OCI-M1 (cell line): ENCODE measurements at places on chromosomes 6 and 20.

GRCh38 chr20:17611540-17612286 is 41.8 kb downstream of the DSTN start:
- no peak for DNase-seq

- DNase-seq, result no peak
These were observed 111.2 kb downstream of the TAF4 start for GRCh38 chr20:61954276-61955021.

- no peak for DNase-seq
These were observed 2.5 kb downstream of the CLVS2 start for GRCh38 chr6:122998403-122998975.

GRCh38 chr6:28011722-28012121 is 54.7 kb downstream of the OR2B6 start:
- DNase-seq, result no peak

DNA sequence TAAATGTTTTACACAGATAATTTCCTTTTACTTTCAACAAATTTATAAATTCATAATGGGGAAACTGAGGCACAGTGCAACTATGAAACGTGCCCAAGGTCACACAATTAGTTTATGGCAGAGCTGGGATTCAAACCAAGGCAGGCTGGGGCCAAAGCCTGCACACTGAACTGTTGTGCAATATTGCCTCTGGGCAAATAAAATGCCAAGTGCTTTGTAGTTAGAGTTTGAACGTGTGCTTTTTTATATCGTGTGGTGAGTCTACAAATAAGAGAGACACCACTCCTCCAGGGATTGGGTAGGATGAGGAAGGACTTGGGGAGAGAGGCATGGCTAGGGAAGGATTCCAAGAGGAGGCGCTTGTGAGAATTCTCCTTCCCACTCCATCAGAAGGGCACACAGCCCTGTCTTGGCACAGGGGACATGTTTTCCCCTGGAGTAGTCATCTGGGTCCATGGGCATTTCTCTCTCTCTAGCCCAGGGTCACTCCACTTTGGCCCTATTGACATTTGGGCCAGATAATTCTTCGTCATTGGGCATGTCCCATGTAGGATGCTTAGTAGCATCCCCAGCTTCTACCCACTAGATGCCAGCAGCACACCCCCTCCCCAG is 2.8 kb upstream of the CDH22 start:
- DNase-seq, result no peak

DNA sequence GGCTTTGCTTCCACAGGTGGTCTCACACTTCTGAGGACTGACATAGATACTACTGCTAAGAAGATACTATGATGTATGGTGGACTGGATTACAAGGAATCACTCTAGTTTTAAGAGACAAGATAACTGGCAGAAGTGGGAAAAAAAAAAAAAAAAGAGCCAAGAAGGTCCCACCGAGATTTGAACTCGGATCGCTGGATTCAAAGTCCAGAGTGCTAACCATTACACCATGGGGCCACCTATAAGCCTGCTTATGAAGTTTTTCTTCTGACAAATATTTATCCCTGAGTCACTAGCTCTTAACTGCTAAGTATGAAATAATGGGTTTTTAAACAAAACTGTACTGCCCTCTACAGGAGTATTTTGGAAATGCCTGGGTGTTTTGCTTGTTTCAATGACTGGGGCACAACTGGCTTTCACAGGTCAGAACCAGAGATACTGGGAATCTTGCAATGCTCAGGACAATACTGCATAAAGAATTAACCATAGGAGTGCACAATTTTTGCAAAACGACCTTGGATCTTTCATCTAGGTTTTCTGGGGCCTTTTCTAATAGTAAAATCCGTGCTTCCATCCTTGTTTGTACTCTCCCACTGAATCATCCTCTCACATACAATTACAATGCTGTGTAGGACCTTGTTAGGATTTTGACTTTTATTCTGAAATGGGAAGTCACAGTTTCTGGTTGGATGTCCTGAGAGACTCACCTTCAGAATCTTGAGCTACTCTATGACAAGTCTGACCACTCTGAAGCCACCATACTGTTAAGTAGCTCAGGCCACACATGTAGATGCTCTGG is 116.3 kb downstream of the OR2B2 start:
- peak; percentile 99 for DNase-seq

DNA sequence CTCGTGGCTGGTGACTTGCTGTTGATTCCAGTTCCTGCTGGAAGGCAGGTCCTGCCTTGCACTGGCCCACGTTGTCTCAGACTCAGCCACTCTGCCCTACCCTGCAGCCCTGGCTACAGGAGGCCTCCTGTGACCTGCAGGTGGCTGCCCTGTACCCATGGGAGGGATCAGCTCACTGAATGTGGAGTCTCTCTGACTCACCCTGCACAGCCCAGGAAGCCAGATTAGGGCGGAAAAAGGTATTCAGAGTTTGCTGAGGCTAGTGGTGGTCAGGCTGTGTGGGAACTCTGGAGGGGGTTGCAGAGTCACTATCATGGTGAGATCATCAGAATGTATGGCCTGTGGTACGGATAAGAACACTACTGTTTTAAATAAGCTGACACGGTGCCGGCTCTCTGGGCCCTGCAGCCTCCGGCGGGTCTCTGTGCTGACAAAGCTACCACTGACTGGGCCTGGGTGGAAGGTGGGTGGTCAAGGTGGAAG is 24.7 kb upstream of the PYGB start:
- DNase-seq, result peak; percentile 85

DNA sequence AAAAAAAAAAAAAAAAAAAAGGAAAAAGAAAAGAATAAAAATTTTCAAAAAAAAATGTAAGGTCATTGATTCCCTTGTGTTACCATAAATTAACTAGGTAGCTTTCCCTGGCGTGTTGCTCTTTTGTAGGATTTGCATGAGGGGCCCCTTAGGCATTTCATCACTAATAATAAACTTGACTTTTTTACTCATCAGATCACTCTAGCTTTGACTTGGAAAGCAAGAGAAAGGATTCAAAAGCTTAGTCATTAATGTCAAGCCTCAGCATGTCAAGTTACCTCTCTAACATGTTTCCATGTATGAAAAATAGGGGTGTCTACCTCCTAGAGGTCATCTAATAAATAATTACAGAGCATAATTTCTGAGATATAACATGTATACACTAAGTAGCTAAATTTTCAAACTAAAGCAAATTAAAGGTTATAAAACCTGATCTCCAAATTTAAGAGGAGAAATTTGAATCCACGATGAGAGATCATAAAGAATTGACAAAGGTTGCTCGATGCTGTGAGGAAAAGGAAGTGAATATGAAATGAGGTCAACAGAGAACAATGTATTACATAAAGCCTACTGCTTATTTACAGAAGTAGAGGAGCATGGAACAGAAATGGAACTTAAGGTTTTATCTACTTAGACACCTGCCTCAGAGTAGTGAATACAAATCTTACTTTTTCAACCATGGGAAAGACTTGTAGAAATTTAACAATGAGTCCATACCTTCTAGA is 86.8 kb downstream of the ARHGAP18 start:
- DNase-seq, result no peak

- peak; percentile 66 for DNase-seq
These were observed 2.3 kb upstream of the ALDH5A1 start for GRCh38 chr6:24492475-24492874.

DNA sequence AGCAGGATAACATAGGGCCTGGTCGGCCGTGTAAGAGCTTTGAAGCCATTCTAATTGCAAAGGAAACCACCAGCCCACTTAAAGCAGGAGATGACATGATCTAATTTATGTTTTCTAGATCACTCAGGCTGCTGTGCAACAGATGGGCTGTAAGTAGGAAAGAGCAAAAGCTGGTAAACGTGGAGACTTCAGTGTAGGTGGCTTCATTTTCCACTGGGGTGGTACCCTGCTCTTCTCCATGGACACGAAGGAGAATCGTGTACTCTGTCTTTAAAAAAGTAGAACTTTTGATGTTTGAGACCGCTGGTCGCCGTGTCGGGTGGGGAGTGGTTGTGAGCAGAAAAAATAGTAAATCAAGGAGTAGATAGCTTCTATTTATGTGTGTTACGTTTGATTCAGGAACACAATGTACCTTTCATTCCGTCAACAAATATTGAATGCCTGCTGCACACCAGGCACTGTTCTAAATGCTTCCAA is 6.4 kb downstream of the CASS4 start:
- no peak for DNase-seq
